Thoracic aorta (tissue), 2 donors: ENCODE measurements at places on chromosomes 12 and 14. TPM values are rescaled to one million over a fixed set of nuclear protein-coding genes. Genes with fewer than 3 reads are reported as not detected.

DNA sequence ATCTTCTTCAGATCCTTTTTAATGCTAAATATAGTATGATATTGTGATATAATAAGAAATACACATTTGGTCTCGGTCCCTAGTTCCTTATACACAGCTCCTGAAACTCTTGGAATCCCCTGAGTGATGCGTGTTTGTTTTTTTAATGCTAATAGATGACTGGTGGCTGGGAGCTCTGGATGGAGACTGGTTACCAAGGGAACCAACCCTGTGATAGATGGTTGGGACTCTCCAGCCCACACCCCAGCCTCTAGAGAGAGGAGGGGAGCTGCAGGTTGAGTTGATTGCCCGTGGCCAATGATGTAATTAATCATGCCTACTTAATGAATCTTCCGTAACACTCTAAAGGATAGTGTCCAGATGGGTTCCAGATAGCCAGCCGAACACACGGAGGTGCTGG is 140.6 kb downstream of the FBXL14 start:
- DNase-seq: no peak

DNA sequence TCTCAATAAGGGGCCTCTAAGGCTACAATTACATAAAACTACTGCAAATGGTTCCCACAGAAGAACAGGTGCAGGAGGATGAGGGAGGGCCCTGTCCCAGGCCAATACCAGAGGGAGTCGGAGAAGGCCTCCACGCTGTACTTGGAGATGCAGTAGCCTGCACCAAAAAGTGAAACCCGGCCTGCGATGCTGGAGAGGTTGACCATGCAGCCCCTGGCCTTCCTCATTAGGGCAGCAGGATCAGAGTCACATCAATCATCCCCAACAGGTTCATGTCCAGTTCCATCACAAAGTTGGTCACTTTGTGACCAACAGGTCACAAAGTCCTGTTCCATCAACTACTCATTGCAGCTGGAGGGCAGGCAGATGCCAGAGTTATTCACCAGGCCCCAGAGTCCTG is 23.0 kb downstream of the ZBTB39 start:
- DNase-seq: no peak

- DNase-seq: no peak
Observed at GRCh38 chr12:38507839-38508238, 191.3 kb downstream of the ALG10B start.

- no peak for DNase-seq
Observed at GRCh38 chr12:72072592-72073212, 134.1 kb downstream of the TPH2 start.

BHLHE41 gene
- 7.5 TPM for total RNA-seq
